Activated CD8-positive, alpha-beta memory T cell treated with anti-CD3 and anti-CD28 coated beads for 48 hours (primary cell): ENCODE measurements at places on chromosomes 3 and 15.

GRCh38 chr3:20104167-20104661, 64.0 kb downstream of the KAT2B start:
- peak; percentile 17 for DNase-seq

DNA sequence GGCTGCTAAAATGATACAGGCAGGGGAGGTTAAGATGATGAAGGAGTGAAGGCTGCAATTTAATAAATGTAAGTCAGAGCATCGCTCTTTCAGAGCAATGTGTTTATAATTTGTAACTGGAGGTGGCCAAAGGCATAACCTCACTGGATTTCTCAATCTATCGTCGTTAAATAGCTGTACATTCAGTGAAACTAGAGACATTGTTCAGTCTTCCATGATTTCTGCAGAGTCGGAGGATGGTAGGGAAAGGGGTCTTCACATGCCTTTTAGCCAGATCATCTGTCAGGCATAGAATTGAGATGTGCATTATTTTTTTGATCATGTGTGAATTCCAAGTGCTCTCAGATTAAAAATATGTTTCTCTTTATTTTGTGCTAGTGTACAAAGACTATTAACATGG, 315.4 kb downstream of the OXSM start:
- no peak for DNase-seq

- no peak for DNase-seq
These were observed 1.9 kb upstream of the VWA5B2 start for GRCh38 chr3:184227481-184227935.

GRCh38 chr3:111539351-111540331, 2.4 kb upstream of the CD96 start:
- DNase-seq: no peak

DNA sequence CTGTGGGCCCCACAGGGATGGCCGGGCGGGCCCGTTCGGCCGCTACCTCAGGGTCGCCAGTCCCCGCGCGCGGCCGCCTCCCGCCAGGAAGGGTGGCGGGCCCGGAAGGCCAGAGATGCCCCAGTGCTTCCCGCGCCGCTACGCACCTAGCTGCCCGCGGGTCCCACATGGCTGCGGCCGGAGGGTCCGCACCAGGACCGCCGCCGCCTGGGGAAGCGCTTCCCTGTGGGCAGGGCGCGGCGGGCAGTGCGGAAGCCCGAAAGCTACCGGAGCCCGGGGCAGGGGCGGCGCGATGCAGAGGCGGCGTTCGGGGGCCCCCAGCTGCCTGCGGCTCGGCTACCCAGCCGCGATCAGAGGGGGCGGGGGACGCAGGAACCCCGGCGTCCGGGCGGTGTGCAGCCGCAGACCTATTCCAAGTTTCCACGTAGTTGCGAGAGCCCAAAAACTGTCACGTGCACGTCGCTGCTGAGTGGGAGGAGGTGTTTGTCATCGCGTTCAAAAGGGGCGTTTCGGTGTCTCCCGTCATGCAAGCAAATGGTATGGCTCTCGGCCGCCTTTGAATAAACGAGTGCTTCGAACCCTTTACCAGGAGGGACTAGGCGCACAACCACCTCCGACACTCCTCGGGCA, at the start of gene TRANK1:
TSS of gene TRANK1 (minus strand) at position 414 of the 630 bp plus-strand sequence. CDS start at position 169, 245 bp downstream.
- peak; percentile 45 for DNase-seq

DNA sequence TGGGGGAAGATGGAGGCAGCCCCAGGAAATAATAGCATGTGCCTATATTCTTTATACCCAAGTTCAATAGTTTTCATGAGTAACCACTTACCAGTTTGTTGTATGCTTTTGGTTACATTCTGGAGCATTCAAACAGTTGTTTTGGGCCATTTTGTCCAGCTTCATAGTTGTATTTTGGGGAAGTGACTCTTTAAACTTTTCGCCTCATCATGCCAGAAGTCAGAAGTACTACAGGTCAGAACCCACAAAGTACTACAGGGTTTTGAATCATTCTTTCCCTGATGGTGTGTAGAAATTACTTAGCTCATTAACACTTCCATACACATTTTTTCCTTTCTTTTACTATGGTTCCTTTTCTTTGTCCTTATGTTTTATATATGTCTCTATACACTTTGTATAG, 210.6 kb downstream of the ARPP21 start:
- no peak for DNase-seq

- no peak for DNase-seq
These were observed 31.3 kb downstream of the TARS3 start for GRCh38 chr15:101692801-101693598.

GRCh38 chr3:171160325-171160724, 133.8 kb upstream of the SLC2A2 start:
- no peak for DNase-seq

GRCh38 chr15:69092159-69092558, 68.3 kb upstream of the GLCE start:
- no peak for DNase-seq

DNA sequence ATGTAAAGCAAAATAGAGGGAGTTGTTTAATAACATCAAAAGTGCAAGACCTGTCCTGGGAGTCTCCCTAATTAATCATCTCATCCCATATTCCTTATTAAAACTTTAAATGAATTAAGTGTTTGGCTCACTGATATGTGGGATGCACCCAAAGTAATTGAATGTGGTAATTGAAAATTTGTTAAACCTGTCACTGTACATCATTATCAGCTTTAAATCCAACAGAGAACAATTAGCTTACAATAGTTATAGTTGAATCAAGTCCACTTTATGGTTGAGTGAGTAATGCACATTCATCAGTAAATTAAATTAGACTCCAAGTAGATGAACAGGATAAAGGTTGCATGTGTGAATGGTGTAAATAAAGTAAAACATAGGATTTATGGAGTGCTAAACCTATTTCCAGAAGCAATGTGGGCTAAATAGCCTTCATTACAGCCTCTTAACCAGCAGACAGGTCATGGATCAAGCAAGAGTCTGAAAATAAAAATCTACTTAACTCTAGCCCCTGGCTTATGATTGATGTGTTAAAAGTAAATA, 608.2 kb upstream of the CCDC54 start:
- DNase-seq: no peak

GRCh38 chr3:127662001-127662469, 10.7 kb upstream of the ABTB1 start:
- no peak for DNase-seq

DNA sequence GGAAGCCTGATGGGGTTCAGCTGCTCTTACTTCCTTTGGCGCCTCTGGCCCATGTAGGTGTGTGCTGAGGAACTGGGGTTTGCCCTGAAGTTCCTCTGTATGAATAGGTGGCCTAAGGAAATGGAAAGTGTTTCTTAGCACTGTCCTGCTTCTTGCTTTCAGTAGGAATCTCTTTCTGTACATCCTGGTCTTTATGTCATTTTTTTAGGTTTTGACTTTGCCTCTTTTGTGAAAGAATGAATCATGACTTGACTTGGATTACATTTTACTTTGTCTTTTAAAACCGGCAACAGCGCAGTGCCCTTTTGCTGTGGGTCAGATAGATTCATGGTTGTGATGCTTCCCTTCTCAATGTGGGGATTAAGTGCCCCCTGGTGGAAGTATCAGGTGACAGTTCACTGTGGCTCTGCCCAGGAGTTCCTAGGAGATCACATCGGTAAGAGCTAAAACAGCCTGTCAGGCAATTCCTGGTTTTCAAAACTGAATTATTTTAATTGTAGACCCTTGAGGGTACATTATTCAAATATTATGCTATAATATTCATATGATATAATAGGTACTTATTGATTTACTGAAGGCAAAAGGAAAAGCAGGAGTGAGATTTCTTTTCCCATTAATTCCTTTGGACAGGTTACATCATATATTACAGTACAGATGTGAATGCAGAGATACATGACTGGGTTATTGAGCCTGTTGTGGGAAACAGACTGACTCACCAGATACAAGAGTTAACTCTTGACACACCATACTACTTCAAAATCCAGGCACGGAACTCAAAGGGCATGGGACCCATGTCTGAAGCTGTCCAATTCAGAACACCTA, 95.4 kb downstream of the HCN4 start:
- DNase-seq: no peak

GRCh38 chr3:16803019-16803418, 81.7 kb upstream of the PLCL2 start:
- no peak for DNase-seq

GRCh38 chr3:33217866-33218445, 654 bp downstream of the SUSD5 start:
- no peak for DNase-seq

GRCh38 chr15:42267286-42267685, 5.7 kb upstream of the GANC start:
- no peak for DNase-seq

DNA sequence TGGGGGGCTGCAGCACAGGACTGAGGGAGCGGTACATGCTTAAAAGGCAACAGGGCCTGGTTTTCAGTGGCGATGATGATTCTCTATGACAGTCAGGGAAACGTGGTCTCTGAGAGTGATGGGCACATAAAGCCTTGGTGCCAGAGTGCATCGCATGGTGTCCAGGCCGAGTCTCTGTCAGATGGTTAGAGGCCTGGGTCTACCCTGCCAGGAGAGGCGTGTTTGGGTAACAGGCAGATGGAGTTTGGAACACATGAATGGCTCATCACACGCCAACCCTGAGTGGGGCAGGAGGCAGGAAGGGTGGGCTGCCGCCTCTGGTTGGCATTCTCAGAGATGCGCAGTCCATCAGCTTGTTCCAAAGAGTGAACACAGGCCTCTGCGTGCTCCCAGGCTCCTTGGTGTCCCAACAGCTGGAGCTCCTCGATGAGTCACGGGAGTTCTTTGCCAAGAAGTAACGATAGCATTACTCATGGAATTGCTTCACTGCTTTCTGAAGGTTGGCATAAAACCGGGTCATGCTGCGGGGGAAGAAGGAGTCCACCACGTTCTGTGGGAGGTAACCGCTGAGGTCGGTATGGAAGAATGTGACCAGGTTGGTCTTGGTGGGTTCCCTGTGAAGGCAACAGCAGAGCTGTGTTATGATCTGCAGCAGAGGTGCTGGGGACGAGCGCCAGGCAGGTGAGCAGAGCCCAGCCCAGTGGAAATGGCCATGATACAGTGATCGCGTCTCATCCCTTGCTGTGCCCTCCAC, 11.0 kb downstream of the STARD5 start:
- DNase-seq: no peak

GRCh38 chr3:109362823-109363222, 25.5 kb upstream of the DPPA4 start:
- no peak for DNase-seq

DNA sequence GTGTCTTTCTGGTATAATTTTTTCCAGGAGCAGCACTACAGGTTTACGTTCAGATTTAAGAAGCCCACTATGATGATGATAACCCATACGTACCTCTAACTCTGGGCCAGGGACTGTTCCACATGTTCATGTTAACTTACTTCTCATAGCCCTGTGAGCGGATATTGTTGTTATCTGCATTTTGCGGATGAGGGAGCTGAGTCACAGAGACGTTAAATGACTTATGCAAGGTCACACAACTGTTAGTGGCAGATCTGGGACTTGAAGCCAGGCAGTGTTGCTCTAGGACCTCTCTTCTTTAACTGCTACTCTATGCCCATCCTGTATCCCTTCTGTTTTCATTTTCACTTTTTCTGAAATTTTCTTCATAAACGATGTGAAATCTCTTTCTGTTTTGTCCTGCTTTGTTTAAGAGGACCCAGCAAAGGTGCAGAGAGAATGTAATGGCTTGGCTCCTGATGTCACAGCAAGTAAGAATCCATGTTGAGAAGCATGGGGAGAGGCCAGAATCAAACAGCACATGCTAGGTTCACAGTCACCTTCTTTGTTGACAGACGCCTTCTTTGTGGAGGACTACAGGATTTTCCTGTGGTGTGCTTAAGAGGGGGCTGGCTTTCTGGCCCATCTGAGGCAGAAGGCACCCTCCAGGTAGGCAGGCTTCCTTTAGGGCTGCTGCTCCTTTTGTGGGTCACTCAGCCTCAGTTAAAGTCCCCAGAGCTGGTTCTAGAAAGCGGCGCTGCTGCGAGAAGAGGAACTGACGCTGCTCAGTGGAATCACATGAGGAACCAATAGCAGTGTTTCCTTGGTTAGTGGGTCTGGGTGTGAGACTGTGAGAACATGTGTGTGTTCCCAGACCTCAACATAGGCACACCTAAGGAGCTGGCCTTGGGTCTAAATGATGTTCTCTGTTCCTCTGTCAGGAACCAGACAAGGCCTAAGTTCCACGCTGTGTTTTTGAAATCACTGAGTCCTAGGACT, 121.6 kb downstream of the TMEM108 start:
- DNase-seq: no peak

- DNase-seq: no peak
These were observed 259.6 kb upstream of the ZNF717 start for GRCh38 chr3:76044601-76045600.

DNA sequence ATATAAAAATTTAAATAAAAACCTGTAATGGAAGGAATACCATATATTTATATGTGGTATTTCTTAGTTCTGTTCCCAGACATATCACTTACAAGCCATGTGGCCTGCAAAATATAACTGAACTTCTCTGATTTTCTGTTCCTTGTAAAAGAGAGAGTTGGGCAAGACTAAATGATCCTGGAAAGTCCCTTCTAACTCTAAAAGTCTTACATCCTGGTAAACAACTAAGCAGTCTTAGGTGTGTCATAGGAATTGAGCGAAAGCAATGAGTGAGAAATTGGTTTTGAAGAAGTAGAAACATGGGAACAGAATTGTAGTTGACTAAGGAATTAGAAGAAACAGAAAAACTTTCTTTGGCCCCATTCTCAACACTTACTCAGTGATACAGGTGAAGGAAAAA, 25.3 kb upstream of the IL20RB start:
- DNase-seq: no peak

- DNase-seq: no peak
These were observed 32.6 kb upstream of the ITGA11 start for GRCh38 chr15:68464448-68465090.

DNA sequence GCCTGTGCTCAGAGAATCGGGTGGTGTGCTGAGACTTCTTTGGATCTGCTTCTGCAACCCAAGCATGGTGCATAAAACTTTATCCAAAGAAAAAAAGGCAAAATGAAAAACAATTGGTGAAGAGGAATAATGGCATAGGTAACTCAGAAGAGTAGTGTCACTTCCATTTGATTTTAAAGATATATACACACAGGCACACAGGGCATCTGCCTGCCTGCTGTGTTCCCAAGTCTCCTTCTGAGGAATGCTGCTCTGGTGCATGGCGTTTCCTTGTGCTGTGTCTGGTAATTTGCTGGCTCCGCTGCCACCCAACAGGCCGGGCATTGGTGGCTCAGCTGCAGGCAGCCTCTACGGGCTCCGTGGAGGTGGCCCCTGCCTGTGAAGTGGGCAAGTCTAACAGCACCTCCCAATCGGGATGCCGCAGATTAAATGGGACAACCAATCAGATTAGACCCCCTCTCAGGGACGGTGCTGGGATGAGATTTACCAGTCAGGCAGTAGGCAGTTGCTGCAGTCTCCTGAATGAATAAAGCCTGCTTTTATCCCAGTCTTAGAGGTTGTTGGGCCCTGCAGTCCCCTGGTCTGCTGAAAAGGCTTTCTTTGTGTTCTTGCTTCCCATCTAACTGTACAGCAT, 253.7 kb upstream of the RASGRP1 start:
- no peak for DNase-seq

DNA sequence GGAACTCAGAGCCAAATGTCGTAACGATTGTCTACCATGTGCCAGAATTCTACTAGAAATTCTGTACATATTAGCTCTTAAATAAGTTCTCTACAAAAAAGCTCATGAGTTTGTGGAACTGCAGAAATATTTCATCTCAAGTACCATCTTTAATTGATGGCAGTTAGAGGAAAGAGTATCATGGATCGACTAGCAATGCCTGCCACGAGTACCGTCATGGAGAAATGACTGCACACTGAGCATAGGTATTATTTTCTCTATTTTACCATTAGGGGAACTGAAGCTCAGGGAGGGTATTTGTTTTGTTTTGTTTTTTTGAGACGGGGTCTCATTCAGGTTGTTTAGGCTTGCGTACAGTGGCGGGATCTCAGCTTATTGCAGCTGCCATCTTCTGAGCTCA, 2.8 kb downstream of the RPUSD3 start:
- DNase-seq: no peak

GRCh38 chr3:40872258-40872920, 326.9 kb upstream of the CTNNB1 start:
- DNase-seq: no peak
